ENCODE measurements at places on chromosomes 7 and 10.

GRCh38 chr7:131467788-131468187 is 88.6 kb downstream of the PODXL start:
- DNase-seq = no peak

GRCh38 chr10:112313911-112314310 is 30.7 kb downstream of the TECTB start:
- DNase-seq = no peak

- DNase-seq = no peak
Observed at GRCh38 chr7:98456866-98457265, 56.0 kb upstream of the BAIAP2L1 start.

- no peak for DNase-seq
Observed at GRCh38 chr10:93695740-93696139, 6.7 kb downstream of the FRA10AC1 start.

DNA sequence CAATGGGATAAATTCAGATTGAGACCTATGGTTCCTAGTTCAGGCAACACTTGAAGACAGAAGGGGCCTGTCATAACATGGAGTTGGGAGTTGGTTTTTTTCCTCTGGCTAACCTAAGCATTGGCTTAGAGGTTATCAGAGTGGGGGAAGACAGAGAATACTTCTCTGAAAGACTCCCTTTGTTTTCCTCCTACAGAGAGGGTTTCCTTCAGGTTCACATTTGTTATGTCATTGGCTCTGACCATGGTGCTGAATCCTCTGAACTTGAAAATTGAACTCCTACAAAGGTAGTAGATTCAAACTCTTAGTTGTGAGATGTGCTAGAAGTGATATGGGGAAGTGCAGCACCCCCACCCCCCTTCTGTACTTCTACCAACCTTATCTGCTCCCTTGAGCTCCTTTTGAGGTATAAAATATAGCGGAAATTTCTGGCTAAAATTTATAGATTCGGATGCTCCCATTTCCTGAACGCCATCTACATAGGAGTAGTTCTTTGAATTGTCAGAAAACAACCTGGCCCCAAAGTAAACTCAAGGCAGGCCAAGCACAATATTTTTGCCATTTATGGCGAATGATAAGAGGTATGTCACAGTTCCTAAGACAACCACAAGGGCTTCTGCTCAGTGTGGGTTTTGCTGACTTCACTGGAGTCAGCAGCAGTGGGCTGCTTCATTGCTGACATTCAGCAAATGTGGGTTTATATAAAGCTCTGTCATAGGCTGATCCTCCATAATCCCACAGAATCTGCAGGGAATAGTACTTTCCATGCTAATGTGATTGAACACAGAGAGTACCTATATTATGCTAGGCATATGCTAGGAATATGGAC is 131.6 kb upstream of the KLF14 start:
- no peak for DNase-seq

- no peak for DNase-seq
Observed at GRCh38 chr10:96833220-96834001, 1.3 kb downstream of the LCOR start.

All from NCI-H1930 (cell line).